T-helper 1 cell (primary cell): ENCODE measurements at places on chromosomes 4 and X.

- DNase-seq = no peak
Measured at GRCh38 chr4:113312529-113312928, 263.1 kb downstream of the ANK2 start.

- no peak for DNase-seq
Measured at GRCh38 chr4:52317361-52317879, 266.3 kb downstream of the SPATA18 start.

DNA sequence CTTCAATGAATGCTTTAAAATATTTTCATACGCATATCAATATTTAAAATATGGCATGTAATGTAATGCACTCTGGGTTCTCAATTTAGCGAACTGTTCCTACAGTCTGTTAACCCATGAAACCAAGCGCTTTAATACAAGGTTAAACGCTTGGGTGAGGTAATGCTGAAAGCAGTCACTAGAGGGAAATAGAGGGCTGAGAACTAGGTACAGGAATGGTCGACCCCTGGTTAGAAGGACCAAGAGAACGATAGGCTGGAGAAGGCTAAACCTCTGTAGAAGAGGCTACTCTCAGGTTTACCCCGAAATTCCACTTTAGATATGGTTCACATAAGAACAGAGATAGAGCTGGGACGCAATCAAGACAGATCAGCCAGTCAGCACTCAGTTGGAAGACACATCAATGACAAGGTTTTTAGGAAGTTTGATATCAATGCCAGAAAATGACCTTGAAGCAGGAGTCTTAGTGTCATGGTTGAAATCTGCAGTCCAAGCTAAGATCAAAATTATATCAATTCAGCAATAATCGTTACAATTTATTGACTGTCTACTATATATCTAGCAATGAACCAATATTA, 26.9 kb downstream of the ARSJ start:
- no peak for DNase-seq

- no peak for DNase-seq
Measured at GRCh38 chrX:45385757-45386156, 185.1 kb upstream of the DIPK2B start.

DNA sequence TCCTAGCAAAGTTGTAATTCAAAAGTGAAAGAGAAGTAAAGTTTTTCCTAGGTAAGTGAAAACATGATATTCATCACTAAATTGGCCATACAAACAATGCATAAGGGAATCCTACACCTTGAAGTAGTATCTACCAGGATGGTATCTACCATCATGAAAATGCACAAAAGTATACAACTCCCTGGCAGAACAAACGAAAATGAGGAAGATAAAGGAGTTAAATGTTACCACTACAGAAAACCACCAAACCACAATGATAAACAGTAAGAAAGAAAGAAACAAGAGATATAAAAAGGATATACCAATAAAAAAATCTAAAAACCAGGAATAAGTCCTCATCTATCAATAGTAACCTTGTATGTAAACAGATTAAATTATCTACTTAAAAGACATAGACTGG, 26.9 kb downstream of the GK2 start:
- DNase-seq = no peak

GRCh38 chrX:134855751-134856150, 135.0 kb upstream of the SMIM10 start:
- DNase-seq = no peak

DNA sequence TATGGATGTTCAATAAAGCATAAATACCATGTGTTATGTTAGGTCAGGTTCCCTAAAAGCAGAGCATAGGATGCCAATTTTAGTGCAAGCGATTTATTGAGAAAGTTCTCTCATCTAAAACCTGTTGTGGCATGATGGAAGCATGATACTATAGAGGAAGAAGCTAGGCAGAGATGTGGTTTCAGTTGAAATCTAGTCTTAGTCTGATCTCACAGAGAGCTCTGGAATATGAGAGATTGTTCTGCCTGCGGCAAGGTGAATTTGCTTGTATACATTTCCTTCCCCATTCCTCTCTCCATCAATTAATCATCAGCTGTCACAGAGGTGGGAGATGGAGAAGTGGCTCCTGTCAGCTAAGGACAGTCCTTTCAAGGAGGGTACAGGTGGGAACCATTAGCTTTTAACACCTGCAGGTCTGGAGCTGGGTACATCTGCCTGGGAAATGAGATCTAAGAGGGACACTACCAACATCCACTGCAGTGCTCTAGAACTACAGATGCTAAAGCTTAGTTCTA, 252.4 kb downstream of the CFAP299 start:
- DNase-seq = no peak

GRCh38 chrX:79452881-79453280, 85.7 kb upstream of the ITM2A start:
- DNase-seq = no peak

- DNase-seq = no peak
Measured at GRCh38 chr4:177064116-177064515, 245.6 kb upstream of the NEIL3 start.

- no peak for DNase-seq
Measured at GRCh38 chr4:92333016-92333415, 29.2 kb downstream of the GRID2 start.

GRCh38 chr4:2087170-2087569, 28.0 kb downstream of the NAT8L start:
- no peak for DNase-seq

GRCh38 chrX:39360101-39360500, 558.8 kb downstream of the MID1IP1 start:
- no peak for DNase-seq

DNA sequence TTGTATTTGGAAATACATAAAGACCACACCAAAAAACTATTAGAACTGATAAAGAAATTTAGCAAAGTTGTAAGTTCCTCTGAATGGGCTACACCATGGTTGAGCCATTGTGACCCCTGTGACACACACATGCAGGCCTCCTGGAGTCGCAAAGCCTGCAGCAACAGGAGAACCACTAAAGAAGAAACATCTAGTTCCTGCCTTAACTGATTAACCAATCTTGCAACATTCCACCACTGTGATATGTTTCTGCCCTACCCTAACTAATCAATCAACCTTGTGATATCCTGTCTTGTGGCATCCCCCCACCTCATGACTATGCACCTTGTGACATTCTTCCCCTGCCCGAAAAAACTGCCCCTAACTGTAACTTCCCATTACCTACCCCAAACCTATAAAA, 401.8 kb downstream of the PRDM5 start:
- no peak for DNase-seq

DNA sequence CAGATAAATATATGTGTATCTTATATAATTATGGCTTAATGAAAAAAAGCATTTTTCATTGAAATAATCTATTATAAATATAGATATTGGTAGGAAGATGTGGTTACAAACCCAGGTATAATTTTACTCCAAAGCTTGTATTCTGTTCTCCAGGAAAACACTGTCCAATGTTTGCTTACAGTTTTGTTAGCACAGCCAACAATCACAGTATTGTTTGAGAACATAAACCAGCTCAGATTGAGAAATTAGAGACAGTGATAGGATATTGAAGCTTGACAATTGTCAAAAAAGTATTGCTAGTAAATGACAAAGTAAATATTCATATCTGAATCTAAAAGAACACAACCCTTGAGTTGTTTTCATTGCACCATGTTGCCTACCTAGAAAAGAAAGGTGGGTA, 228.8 kb downstream of the ADGRL3 start:
- no peak for DNase-seq

DNA sequence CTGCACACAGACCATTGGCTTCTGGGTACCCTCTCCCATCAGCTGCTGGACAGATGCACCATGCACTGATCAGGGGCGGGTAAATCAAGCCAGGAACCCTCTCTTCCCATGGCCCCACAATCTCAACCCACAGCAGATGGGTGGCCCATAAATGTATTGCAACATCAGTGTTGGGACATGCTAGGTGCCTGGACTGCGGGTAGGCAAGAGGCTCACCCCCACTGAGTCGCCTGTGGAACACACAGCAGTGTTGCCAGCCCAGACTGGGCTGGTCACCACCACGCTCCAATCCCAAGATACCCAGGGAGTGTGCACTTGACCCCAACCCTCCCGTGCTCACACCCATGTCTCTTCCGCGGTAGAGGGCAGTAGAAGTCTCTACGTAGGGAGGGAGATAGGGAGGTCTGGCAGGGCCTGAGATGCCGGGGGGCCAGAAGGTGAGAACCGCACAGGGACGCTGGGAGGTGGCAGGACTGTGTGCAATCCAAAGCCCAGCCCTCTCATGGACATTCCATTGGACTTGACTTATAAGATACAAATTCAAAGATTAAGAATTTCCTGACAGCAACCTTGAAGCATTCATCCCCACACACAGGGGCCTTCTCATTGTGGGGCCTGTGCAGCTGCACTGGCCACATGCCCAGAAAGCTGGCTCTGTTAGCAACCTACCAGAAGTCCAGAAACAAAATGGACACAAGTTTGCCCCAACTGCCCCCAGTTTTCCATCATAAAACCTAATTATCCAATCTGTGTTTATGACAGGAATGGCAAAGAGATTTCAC, 183.7 kb downstream of the NSUN7 start:
- no peak for DNase-seq

GRCh38 chr4:106297245-106298035, 18.6 kb downstream of the TBCK start:
- no peak for DNase-seq

GRCh38 chr4:175714686-175715085, 97.4 kb downstream of the GPM6A start:
- no peak for DNase-seq

- no peak for DNase-seq
Measured at GRCh38 chr4:67273666-67274065, 271.6 kb downstream of the CENPC start.

GRCh38 chr4:8594097-8595038, 1.8 kb downstream of the CPZ start:
- DNase-seq = no peak

DNA sequence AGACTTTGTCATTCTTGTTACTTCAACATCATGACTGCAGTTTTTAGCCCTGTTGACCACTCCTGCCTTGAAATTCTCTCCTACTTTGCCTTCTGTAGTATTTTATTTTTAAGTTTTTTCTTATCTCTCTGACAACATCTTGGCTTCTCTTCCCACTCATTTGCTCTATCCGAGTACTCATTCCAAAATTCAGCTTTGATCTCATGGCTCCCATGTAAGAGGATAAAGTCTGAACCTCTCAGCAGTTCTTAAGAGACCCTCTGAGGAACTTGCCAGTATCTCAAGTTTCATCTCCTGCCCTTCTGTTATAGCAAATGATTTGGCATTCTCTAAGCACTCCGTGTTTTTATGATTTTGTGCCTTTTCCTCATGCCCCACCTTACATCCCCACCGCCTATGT, 67.7 kb downstream of the GALNT7 start:
- no peak for DNase-seq

DNA sequence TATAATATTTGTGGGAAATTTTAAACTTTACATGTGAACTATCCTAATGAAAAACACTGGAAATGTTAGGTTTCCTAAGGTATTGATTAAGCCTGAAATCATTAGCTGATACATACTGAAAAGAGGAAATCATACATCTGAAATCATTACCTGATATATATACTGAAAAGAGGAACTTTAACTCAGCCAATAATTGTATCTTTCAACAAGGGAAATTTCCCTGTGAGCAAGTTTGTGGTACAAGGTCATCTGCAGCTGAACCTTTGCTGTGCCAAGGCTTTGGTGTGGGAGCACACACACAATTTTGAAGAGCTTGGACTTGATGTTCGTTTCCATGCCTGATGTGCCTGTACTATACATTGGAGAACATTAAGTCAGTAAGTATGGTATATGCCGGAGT, 131.9 kb upstream of the USP9X start:
- DNase-seq = no peak

DNA sequence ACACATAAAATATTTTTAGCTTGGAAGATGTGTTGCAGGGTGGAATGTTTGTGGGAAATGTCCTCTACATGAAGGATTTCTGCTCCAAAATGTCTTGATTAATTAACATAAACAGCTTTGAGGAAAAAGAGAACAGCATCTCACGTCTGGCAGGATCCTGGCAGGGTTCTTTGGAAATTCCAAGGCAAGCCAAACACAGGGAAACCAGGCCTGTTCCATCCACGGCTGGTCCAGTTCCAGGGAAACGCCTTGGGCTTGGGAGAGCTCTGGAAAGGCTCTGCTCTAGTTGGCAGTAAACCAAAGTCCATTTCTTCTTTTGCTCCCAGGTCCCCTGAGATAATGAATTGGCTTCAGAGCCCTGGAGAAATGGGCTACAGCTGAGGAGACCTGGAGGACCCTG, 42.4 kb upstream of the GAB1 start:
- DNase-seq = no peak

DNA sequence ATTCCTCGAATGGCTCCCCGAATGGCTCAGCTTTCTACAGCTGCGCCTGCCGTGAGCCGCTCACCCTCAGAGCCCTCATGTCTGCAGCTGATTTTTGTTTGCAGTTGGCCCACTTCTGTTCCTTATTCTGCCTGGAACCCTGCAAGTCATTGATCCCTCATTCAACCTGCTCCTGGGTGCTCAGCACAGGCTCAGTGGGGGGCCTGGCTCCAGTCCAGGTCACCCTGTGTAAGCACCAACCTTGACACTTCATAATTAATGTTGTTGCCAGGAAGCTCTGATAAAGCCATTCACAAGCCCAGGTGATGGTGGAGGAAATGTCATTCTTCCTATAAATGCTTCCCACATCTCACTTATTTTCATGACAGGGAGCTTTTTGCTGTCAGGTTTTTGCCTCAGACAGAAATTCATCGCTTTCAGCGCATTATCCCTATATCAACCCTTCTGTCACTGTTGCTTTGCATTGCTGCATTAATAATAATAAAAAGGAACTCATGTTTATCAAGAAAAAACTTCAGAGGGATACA, 85.7 kb downstream of the F11 start:
- no peak for DNase-seq

DNA sequence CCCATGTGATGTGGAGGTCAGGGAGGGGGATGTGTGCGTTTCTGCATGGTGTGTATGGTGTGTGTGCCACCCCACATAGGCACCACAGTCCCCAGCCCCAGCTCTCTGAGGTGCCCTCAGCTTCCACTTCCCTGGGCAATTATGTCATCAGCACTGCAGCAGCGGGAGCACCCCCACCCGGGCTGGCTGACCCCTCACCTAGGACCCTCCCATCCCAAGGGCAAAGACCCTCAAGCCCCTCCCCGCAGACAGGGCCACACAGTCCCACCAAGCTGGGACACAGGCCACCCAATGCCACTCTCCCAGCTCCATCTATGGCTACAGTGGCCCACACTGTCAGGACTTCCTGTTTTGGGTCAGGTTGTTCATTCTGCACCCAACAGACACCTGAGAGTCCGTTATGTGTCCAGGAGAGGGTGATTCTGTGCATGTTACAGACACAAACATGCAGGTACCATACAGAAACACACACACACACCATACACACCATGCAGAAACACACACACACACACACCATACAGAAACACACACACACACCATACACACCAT, 75.2 kb downstream of the JAKMIP1 start:
- DNase-seq = no peak

GRCh38 chrX:110847334-110847733, 51.7 kb upstream of the CHRDL1 start:
- peak; percentile 41 for DNase-seq

DNA sequence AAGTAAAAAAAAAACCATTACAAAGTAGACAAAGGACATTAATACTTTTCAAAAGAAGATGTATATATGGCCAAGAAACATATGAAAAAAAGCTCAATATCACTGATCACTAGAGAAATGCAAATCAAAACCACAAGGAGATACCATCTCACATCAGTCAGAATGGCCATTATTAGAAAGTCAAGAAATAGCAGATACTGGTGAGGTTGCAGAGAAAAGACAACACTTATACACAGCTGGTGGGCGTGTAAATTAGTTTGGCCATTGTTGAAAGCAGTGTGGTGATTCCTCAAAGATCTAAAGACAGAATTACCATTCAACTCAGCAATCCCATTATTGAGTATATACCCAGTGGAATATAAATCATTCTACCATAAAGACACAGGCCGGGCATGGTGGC, 39.3 kb downstream of the TASL start:
- no peak for DNase-seq
